ENCODE measurements at places on chromosomes 7 and 10. TPM values are rescaled to one million over a fixed set of nuclear protein-coding genes. Genes with fewer than 3 reads are reported as not detected.

DNA sequence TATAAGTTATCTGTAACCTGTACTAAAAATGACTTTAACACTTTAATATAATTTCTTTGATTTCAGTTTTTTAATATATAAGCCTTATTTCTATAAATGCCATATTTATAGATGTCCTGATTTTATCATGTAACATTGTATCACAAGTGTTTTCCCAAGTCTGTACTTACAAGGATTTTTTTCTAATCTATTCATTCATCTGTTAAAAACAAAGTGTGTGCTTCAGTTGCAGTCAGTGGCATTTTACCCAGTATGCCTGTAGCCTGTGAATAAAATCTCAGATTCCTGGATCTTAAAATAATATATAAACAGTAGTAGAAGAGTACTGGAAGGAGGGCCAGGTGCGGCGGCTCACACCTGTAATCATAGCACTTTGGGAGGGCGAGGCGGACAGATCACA is 17.4 kb downstream of the PRKRIP1 start:
- no peak for DNase-seq

DNA sequence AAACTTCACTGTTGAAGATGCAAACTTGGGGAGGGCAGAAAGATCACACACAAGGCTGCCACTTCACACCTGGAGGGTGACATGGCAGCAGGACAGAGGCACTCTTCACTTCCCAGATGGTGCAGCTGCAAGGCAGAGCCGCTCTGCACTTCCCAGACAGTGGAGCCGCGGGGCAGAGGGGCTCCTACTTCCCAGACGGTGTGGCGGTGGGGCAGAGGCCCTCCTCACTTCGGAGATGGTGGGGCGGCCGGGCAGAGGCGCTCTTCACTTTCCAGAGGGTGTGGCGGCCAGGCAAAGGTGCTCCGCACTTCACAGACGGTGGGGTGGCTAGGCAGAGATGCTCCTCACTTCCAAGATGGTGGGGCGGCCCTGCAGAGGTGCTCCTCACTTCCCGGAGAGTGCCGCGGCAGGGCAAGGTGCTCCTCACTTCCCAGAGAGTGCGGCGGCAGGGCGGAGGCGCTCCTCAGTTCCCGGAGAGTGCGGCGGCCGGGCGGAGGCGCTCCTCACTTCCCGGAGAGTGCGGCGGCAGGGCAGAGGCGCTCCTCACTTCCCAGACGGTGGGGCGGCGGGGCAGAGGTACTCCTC is 58.3 kb upstream of the PPP1R9A start:
- no peak for DNase-seq

- no peak for DNase-seq
Observed at GRCh38 chr10:52786098-52786497, 13.5 kb upstream of the MBL2 start.

NXPH1 gene
- polyA plus RNA-seq = not detected

GRCh38 chr10:28375399-28376354 is 72.8 kb upstream of the MPP7 start:
- DNase-seq = peak; percentile 40

CALCR gene
- not detected for polyA plus RNA-seq

DNA sequence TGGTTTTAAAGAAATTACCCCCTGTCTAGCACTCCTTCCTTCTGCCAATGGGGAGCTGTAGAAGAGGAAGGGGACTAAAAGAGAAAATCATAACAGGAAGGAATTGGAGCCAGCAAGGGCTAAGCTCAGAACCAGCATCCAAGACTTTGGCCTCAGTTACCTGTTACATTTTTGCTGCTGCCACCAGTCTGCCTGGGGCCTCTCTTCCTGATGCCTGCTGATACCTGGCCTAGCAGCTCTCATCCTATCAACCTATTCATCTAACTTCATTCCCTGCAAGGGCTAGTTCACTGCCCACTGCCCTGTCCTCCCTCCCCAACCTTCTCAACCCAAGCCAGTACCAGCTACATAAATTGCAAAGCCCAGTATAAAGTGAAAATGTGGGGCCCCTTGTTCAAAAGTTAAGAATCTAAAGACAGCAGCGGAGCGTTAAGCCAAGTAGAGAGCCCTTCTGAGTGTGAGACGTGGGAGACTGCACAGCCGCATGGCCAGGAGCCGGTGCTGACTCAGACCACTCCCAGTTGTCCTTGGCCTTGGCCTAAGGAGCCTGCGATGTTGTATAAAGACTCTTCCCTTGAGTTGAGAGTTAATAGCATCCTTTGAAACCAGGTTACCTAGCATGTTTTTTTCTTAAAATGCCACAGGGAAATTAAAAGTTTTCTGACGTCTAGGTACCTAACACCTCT is 13.2 kb upstream of the AOC1 start:
- DNase-seq = no peak

- peak; percentile 11 for DNase-seq
Observed at GRCh38 chr10:74859546-74859945, 33.1 kb downstream of the KAT6B start.
